ENCODE measurements at places on chromosomes 3 and 15. TPM values are rescaled to one million over a fixed set of nuclear protein-coding genes. Genes with fewer than 3 reads are reported as not detected.

The GOLGA8B gene
- 28.1 TPM for polyA plus RNA-seq

The LRRC2 gene
- 1.6 TPM for polyA plus RNA-seq

The TM4SF18 gene
- polyA plus RNA-seq = not detected

The C3orf22 gene
- polyA plus RNA-seq = not detected

The ABHD17C gene
- polyA plus RNA-seq = 16.1 TPM

The LRRC34 gene
- 21.0 TPM for polyA plus RNA-seq

The ASB14 gene
- polyA plus RNA-seq = 0.13 TPM

The GOLGA8T gene
- not detected for polyA plus RNA-seq

Measured in Purkinje cell (primary cell).